ENCODE measurements at places on chromosomes 1 and 21.

DNA sequence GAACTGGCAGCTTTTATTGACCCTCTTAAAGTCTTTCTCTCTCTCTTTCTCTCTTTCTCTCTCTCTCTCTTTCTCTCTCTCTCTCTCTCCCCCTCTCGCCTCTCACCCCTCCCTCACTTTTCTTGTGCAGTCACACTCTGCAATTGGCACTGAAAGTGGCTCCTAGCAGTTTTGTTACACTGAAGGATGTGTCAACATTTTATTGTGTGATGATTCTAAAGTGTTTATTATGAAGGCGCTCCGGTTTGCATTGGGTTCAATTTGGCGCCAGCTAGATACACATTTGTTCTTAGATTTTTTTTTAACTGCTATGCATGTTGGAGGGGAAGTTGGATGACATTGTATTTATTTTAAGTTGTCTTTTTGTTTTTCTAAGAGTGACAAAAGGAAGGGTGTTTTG lies 64.0 kb upstream of the CHRM3 start:
- H3K4me3 ChIP-seq, result no peak overlapping the region
- H3K27me3 ChIP-seq, result peaks cover 4% of the 10 kb centered on the region
- DNase-seq, result no peak
- H3K36me3 ChIP-seq, result no peaks in the 10 kb centered on the region

- peaks cover 6% of the 10 kb centered on the region for H3K36me3 ChIP-seq
- DNase-seq, result no peak
- peaks cover 16% of the 10 kb centered on the region for H3K4me1 ChIP-seq
- H3K27me3 ChIP-seq, result no peaks in the 10 kb centered on the region
Observed at GRCh38 chr1:64532646-64533045, 62.7 kb downstream of the CACHD1 start.

DNA sequence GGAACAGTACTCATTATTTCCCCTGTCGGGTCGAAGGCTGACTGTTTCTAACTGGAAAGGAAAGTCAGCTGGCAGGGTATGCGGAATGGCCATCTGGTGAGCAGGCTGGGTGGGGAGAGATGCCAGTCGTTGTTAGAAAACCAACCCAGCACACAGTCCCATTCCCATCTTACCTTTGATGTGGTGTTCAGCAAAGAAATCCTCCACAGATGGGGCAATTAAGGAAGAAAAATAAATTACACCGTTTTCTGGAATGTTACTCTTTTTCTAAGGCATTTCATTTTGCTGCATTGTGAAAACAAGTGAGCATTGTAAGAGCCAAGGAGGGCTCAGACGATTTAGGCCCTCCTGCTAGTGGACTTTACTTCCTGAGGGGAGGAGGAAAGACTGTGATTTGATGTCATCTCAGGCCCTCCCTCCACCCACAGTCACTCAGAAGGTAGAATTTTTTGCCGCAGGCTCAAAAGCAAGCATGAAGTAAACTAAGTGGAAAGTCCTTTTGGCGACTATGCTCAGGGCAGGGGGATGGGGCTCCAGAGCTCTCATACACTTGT lies at the start of gene SLC16A4:
Gene SLC16A4, minus strand, starts transcription at position 335 of the 554 bp plus-strand sequence. CDS start 1,703 bp downstream, outside the sequence.
- peaks cover 8% of the 10 kb centered on the region for H3K36me3 ChIP-seq
- peaks cover 2% of the 10 kb centered on the region for H3K4me1 ChIP-seq
- no peak within 1 kb of the TSS for H3K27ac ChIP-seq
- no peak within 1 kb of the TSS for H3K4me3 ChIP-seq

DNA sequence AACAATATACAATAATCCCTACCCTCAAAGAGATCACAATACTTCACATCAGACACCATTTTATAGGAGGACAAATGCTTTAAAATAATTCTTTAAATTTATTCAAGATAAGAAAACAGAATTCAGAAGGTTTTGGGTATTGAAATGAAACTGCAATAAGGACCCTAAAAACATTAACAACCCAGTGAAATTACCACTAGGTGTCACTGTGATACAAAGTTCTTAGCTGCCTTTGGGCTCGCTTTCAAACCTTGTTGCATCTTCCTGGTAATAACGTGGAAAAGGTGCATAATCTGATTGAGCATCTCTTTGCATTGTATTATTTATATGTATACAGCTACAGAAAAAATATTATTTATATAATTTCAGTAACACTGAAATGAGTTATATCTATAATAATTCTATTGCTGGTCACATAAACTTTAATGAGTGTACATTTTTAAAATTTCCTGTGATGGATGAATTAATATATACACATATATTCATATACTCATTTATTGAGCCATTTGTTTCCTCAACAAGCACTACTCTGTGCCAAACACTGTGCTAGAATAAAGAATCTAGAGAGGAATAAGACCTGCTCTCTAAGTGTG lies 185.2 kb downstream of the FAF1 start:
- no peak overlapping the region for H3K4me3 ChIP-seq
- no peaks in the 10 kb centered on the region for H3K27me3 ChIP-seq
- no peak overlapping the region for H3K27ac ChIP-seq

Measured in activated naive CD8-positive, alpha-beta T cell treated with anti-CD3 and anti-CD28 coated beads for 36 hours (primary cell).